ENCODE measurements at places on chromosomes 5 and 9.

- no peak for DNase-seq
Observed at GRCh38 chr9:33124751-33125381, 42.3 kb downstream of the B4GALT1 start.

DNA sequence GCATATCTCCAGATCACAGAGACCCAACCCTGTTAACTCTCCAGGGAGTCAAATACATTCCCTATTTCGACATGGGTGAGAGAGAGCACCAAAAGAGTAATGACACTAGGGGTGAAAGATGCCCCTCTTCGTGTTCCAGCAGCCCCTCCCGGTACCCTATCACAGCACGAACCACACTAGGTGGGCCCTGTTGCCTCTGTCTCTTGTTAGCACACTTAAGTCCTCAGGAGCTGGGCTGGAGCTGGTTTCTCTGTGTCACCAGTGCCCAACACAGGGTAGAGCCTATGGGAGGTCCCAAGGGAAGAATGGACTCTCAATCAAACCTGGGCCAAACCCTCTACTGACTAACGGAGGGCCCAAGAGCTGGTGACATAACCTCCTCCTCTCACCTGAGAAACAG lies 1.2 kb downstream of the CDK20 start:
- no peak for DNase-seq

GRCh38 chr9:72041775-72042194 lies 18.6 kb downstream of the C9orf57 start:
- DNase-seq = peak; percentile 25

- DNase-seq = no peak
Observed at GRCh38 chr9:78396087-78396486, 99.2 kb downstream of the PSAT1 start.

DNA sequence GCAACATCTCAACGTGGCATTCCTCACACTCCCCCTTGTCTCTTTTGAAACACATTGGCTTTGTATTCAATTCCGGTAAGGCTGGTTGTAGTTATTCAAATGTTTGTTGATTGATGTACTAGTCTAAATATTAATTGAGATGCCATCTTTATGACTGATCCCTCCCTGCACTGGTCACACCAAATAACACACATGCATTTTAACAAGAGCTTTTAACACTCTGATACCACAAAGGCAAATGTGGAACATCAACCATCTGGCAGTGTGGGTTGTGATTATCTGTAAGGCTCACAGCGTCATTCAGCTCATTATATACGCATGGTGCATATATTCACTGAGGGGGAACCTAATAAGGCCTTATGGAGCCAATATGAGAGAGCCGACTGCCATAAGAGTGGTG lies 305.0 kb downstream of the TENT4A start:
- DNase-seq = no peak

DNA sequence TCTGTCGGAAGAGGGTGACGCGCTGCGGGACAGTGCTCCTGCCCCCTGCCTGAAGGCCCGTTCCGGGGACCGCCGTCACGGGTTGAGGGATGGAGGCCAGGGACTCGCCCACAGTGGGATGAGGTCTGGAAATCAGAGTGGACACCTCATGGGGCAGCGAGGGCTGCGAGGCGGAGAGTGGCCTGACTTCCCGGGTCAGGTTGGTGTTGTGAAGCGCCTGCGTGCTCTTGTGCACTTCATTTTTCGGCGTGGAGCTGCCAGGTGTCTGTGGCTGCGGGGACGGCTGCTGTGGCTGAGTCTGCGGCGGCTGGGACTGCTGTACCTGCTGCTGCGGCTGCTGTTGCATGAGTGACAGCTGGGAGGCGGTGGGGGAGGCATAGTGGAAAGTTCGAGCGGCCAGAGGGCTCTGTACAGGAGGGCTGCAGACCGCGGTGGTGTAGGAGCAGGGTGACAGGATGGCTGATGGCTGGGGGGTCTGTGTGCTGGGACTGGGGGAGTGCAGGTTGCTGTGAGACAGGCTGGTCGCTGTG lies 434.1 kb downstream of the HCN1 start:
- no peak for DNase-seq

GRCh38 chr9:94642501-94642900 lies 3.2 kb upstream of the FBP1 start:
- no peak for DNase-seq

DNA sequence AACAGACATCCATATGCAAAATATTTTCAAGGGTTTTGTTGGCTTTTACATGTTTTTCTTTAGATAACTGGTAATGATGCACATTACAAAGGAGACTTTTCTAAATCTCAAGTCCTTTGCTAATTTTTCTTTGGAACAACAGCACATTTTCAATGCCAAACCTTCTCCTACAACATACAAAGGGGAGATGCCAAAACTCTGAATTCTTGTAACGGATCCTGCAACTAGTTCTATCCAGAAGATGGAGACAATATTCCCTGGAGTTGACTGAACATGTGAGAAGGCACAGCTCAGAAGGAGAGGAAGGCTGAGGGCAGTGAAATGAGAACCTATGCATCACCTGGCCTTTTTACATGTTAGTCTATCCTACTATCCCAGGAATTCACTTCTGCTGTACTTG lies 21.0 kb downstream of the DNAJA1 start:
- no peak for DNase-seq

DNA sequence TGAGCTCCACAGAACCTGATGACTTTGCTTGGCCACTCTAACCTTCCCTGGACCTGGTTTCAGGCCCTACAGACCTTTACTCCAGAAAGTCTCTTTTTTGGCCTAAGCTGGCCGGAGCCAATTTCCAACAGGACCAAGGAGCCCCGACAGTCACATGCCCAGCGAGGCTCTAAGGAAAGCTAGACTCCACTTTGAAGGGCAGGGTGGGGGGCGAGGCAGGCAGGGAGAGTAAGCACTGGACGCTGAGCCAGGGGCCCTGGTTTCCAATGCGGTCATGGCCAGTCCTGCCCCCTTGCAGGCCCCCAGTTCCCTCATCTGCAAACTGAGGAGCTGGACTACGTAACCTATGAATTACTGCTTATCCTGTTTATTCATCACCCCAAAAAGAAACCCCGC lies 65.2 kb downstream of the ADAMTS2 start:
- DNase-seq = no peak

DNA sequence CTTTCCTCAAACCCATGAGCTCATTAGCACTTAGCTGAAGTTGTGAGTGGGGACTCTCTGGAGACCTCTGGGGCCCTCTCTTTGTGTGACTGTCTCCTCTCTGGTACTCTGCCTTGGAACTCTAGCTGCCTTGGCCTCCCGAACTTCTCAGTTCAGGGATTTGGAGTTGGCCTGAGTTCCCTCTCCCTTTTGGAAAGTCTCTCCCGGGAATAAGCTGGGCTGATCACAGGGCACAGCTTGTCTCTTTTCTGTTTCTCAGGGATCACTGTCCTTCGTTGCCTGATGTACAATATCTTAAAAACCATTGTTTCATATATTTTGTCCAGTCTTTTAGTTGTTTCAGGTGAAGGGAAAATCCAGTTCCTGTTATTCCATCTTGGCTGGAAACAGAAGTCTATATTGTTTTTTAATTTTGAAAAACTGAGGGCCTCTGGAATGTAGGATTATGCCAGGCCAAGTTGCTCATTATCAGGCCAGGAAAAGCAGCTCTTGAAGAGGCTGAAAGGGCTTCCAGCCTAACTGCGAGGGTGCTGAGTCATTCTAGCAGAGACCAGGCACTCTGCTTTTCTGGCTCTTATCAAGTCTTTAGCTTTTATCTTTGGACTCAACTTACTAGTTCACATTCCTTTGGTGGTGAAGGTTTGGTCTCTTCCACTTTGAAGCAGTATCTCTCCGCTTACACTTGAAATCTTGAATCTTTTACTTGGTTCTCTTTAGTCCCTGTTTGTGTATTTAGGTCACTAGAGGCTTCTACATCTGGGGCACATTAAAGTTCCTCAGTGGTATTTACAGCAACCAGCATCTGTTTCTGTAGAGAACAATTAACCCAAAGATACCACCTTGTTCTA lies 8.4 kb upstream of the RGS3 start:
- no peak for DNase-seq

GRCh38 chr5:165272436-165272835 lies 1767.0 kb downstream of the MAT2B start:
- DNase-seq = no peak

GRCh38 chr9:106775960-106776359 lies 87.0 kb upstream of the ZNF462 start:
- no peak for DNase-seq

- no peak for DNase-seq
Observed at GRCh38 chr5:44663991-44664710, 144.6 kb upstream of the MRPS30 start.

DNA sequence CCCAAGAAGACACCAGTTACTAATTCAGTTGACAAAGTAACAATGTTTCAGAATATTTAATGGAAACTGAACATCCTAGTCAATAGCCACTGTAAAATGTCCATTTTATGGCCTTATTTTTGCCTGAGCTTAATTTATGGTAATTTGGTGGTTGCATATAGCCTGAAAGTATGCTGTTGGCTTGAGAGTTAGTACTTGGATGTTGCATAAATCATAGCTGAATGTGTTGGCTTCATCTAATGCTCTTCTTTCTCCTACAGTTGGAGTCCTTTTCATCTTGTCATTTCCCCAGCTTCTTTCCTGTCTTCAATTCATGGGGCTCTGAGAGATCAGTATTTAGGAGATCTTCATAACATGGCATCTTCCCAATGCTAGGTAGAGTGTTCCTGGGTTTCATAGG lies 164.6 kb downstream of the MAT2B start:
- DNase-seq = no peak
